ENCODE measurements at places on chromosomes 6 and 20.

DNA sequence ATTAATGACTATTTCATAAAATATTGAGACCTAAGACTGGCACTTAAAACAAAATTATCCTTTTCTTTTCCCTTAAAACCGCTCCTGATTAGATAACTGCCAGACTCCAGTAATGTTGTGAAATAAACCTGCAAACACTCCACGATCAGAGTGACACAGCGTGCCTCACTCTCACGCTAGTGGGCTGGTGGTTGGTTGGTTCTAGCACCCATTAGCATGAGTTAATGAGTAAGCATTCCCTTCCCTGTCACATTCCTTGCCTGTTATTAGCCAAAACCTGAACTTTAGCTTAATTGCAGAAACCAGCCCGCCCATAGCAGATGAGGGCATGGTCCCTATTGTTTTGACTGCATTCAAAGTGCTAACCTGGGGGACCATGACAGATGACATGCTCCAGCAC is 193.4 kb downstream of the CD83 start:
- DNase-seq: no peak

GRCh38 chr20:25418776-25419175 is 11.3 kb downstream of the GINS1 start:
- DNase-seq: no peak

- DNase-seq: no peak
Observed at GRCh38 chr6:24933868-24934401, 1.8 kb downstream of the RIPOR2 start.

DNA sequence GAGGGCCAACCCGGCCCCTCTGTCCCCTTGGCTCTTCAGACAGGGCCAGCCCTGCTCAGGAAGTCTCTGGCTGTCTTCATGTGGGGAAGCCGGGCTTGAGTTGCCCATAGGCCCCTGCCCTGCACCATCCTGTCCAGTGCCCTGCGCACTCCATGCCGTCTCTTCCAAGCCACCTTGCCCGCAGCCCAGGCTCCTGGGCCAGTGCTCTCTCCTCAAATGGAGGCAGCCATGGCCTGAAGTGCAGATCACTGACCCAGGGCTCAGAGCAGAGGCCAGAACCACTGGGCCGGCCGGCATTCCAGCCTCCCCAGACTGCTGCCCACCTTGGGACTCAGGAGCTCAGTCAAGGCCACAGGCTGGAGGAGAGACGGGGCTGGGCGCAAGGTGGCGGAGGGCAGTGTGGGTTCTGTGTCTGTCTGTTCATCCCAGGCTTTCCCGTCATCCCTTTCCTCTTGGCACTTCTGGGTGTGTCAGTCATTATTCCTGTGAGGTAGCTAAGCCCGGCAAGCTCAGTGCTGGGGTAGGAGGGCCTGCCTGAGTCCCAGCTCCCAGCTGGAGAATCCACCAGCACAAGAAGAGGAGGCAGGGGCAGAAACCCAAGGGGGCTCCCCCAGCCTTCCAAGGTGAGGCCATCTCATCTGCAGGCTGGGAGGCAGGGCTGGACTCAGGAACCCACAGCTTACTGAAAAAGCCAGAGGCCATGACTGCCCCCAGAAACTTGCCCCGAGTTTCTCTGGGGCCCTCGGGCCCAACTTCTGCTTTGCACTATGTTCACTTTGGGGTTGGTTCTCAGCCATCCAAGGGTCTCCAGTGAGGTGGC is 22.4 kb downstream of the SDCBP2 start:
- no peak for DNase-seq

GRCh38 chr6:31170987-31171671 is 647 bp upstream of the POU5F1 start:
- DNase-seq: no peak

DNA sequence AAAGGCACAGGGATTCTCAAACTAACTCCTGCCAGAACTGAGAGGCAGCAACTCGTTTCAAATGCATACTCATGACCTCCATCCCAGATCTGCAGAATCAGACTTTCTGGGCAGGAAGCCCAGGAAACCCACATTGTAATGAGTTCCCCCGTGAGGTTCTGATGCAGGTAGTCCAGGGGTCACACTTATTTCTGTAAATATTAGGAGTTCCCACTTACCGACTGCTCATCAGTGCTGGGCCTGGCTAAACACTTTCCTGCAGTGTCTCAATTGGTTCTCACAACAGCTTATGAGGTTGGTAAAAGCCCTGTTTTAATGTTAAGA is 11.6 kb downstream of the DUSP15 start:
- no peak for DNase-seq

DNA sequence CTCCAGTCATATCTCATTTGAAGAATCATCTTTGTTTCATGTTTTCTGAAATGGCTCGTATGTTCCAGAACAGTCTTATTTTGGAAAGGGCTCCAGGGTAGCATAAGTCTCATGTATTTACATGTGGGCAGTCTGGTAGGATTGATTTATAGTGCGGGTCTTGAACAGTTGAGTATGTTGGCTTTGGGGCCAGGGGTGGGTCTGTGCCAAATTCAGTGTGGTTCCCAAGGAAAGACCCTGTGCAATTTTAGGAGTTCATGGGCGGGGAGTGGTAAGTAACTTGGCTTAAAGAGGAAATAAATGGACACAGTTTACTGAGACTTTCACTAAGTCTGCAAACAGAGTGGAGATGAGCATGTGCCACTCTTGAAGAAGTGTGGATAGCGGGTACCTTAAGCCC is 7.7 kb downstream of the FNDC1 start:
- no peak for DNase-seq

DNA sequence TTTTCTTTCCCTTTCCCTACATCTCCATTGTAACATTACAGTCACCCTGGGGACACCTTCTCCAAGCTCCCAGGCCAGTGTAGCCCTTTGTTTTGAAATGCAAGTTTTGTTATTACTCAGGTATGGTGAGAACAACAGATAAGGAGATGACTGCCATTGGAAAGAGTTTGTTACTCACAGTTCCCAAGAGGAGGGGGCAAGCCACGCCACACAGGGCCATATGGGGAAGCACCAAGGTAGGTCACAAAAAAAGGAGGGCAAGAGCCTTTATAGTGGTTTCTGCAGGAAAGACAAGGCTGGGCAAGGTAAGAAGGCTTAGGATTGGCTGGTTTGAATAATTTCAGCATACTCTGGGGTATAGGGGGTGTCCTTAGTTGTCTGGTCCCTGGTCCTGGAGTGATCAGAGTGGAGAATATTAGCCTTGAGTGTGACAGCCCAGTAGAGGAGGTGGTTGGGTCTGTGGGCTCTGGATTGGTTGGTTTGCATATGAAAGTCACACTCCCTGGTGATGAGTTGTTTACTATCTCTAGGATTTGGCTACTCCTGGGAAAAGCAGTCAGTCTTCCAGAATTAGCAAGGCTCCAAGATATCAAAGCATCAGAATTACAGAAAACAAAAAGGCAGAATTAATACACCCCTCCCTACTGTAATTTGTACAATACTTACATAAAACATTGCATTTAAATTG is 33.1 kb upstream of the SMLR1 start:
- no peak for DNase-seq

- DNase-seq: no peak
Observed at GRCh38 chr6:130188207-130188899, 34.4 kb downstream of the SAMD3 start.

- DNase-seq: no peak
Observed at GRCh38 chr20:9660236-9660868, 146.0 kb downstream of the LAMP5 start.

- no peak for DNase-seq
Observed at GRCh38 chr20:4798010-4798409, 76.3 kb downstream of the PRND start.

DNA sequence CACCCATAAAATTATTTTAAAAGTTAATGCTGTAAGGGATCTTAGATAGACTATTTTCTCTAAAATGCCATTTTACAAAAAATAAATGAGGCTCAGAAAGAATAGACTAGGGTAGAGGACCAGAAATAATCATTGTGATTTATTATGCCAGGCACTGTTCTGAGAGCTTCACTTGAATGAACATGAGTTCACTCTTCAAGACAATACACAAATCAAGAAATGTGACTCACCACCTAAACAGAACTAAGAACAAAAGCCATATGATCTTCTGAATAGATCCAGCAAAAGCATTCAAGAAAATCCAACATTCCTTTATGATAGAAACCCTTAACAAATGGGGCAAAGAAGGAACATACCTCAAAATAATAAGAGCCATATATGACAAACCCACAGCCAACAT is 582.0 kb downstream of the PKHD1 start:
- no peak for DNase-seq

DNA sequence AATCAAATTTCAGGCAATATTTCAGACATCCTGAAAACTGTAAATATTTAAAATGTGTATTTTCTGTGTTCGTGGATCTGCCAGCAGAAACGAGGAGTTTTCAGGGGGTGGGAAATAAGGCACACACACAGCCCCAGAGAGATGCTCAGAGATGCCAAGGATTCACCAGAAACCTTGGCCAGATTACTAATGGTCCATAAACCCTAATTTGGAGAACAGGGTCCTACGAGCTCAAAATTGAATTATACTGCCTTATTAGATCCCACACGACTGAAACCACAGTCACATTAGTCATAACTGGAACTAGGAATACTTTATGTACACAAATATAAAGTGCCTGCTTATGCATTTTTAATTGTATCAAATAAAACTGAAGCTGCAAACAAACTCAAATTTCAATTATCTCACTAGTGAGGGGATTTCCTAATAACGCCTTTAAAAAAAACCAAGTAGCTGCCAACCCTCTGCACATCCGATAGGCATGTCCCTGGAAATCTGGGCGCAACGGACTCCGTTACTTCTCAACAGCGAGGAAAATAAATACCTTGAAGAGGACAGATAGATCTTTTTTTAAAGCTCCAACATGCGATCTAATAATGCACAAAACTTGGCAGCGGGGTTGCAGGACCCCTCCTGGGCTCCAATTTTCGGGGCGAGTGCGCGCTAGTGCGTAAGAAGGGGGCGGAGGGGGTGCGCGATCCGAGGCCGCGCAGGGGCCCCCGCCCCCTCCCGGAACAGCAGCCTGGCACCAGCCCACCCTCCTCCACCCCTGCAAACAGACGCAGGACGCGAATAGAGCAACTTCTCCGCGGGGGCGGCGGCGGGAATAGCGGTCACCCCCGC is 897 bp downstream of the CHD6 start:
- DNase-seq: peak; percentile 31

- DNase-seq: no peak
Observed at GRCh38 chr6:154738551-154738961, 5.3 kb downstream of the SCAF8 start.

- no peak for DNase-seq
Observed at GRCh38 chr20:8602389-8603116, 466.3 kb upstream of the PLCB4 start.

GRCh38 chr6:72140795-72141194 is 254.4 kb downstream of the RIMS1 start:
- DNase-seq: no peak

DNA sequence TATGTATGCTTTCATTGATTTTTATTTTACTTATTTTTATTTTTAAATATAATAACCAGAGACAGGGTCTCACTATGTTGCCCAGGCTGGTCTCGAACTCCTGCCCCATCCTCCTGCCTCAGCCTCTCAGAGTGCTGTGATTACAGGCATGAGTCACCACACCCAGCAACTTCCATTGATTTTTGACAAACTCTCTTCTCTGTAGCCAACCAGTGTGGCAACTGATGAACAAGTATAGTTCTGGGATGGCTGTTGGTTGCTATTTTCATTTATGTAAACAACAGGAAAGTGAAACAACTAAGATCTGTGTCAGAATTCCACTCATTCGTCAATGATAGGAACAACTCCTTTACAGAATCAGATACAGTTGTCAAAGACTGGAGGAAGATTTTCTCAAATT is 356.7 kb upstream of the JARID2 start:
- DNase-seq: no peak

DNA sequence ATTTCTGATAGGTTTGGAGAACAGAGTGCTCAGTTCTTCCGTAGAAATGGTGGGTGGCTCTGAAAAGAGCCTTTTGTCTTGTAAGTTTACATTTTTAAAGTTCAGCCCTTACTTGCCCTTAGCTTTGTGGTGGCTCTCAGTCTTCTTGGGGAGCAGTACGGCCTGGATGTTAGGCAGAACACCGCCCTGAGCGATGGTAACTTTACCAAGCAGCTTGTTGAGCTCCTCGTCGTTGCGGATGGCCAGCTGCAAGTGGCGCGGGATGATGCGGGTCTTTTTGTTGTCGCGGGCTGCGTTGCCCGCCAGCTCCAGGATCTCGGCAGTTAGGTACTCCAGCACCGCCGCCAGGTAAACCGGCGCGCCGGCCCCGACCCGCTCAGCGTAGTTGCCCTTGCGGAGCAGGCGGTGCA is 19.5 kb downstream of the OR2B2 start:
- DNase-seq: no peak

DNA sequence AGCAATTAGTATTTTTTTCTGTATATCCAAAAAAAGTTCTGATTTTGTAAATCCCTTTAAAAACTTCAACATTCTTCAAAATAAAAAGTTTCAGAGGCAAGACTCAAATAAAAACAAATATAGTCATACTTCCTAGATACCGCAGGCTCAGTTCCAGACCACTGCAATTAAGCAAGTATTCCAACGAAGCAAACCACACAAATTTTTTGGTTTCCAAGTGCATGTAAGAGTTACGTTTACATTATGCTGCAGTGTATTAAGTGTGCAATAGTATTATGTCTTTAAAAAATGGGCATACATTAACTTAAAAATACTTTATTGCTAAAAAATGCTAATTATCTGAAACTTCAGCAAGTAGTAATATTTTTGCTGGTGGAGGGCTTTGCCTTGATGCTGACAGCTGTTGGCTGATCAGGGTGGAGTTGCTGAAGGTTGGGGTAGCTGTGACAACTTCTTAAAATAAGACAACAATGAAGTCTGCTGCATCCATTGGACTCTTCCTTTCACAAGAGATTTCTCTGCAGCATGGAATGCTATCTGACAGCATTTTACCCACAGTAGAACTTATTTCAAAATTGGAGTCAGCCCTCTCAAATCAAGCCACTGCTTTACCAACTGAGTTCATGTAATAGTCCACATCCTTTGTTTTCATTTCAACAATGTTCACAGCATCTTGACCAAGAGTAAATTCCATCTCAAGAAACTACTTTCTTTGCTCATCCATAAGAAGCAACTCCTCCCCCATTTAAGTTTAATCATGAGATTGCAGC is 46.0 kb downstream of the PHIP start:
- no peak for DNase-seq

DNA sequence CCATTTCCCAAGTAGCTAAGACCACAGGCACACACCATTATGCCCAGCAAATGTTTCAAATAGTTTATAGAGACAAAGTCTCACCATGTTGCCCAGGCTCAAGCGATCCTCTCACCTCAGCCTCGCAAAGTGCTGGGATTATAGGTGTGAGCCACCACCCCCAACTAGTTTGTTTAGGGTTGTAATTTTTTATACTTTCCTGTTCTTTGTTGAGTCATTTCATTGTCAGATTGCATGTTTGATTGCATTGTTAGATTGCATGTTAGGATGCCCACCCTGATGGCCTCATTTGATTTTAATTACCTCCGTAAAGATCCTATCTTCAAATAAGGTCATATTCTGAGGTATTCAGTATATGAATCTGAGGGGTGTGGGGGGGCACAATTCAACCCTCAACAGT is 73.3 kb upstream of the SASH1 start:
- no peak for DNase-seq

Measured in activated T-cell treated with anti-CD3 and anti-CD28 coated beads, Interleukin-2, amount 50 U/mL, for 4 hours (primary cell).